ENCODE measurements at places on chromosomes 12 and 14.
A peak's percentile ranks its signal among the peaks of the same experiment; 100 is the strongest.

DNA sequence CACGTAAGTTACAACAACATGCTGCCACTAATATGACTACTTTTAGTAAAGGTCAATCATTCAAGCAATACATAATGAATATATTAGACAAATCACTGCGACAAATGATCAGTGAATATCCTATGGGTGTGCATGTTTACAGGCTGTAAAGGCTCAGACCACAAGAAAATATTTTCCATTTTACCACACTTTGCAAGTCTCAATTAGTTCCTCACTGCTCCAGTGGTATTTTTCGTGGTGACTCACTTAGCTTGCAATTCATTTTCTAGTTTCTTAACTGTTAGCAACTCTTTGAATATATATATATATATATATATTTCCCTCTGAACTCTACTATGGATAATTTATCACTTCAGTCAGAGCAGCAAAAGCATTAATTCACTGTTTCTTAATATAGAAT lies 96.9 kb downstream of the EML5 start:
- DNase-seq, result no peak

GRCh38 chr12:59803735-59804134 lies 207.9 kb downstream of the SLC16A7 start:
- no peak for DNase-seq

DNA sequence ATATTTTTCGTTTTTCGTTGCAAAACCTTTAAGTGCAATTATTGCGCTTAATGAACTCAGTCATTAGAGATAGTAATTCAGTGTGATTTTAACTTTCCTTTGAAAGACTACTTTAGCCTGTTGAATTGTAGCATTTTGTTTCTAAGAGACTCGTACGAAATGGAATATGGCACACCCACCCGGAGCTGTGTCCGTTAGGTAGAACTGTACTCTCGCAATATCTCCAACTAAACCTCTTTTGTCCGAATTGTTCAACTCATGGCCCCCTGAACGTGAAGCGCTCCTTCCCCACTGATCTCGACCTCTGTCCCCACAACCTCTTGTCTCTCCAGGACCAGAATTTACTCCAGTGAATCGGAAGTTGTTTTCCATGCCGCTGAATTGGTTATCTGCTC lies 800 bp downstream of the PCNX4 start:
- peak; percentile 53 for DNase-seq

GRCh38 chr12:26245175-26245942 lies 50.0 kb downstream of the SSPN start:
- peak; percentile 18 for DNase-seq

GRCh38 chr14:60241091-60241490 lies 7.9 kb upstream of the PPM1A start:
- no peak for DNase-seq

GRCh38 chr14:103623308-103623707 lies 5.7 kb upstream of the KLC1 start:
- no peak for DNase-seq

- DNase-seq, result no peak
Measured at GRCh38 chr14:53622447-53622846, 334.2 kb downstream of the BMP4 start.

DNA sequence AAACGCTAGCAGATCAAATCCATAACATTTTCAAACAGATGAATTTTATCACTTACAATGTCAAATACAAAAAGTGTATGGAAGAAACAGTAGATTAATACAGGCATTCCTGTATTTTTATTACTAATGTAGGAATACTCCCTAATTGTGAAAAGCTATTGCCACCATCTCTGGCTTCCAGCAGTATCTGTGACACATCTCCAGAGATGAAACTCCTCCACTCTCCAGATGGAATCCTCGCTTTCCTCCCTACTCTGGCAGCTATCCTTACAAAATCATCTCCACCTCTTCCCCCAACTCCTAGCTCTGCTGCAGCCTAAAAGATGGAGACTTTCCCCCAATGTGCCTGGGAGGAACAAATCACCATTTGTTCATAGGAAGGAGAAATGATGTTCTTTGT lies 211.4 kb downstream of the SSPN start:
- DNase-seq, result no peak

DNA sequence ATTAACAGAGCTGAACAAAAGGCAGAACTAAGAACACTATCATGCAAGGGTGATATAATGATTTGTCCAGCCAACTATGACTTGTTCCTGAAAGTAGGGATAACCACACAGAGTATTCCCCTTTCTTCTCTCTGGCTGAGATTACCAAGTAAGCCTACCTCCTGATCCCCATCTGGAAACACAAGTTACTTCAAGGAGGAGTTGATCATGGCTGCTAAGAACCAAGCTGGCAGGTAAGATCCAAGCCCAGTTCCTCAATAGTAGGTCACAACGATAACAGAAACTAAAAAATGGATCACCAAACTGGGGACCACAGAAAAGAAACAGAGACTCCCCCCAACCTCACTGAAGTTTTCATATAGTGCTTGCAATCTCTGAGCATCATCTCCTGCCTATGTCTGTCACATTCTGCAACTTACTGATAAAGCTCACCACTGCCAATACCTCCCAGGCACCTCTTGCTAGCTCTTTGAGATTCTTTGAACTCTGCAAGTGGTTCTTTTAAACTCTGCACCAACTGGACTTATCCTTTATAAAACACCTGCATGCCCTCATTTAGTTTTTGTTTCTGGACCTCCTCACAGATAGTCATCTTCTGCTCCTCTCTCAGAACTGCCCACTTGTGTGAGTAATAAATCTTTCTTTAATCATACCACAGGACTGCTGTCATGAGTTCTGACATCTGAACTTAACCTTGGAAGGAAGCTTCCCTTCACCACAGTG lies 76.6 kb downstream of the LRP6 start:
- DNase-seq, result no peak

GRCh38 chr12:100266585-100266834 lies 369 bp downstream of the DEPDC4 start:
- no peak for DNase-seq

- peak; percentile 24 for DNase-seq
Measured at GRCh38 chr14:58533446-58533845, 104.3 kb upstream of the DACT1 start.

GRCh38 chr12:118103201-118103600 lies 610 bp downstream of the VSIG10 start:
- peak; percentile 55 for DNase-seq

- DNase-seq, result no peak
Measured at GRCh38 chr14:101509730-101510371, 51.4 kb upstream of the DIO3 start.

- no peak for DNase-seq
Measured at GRCh38 chr12:47017901-47018475, 61.4 kb upstream of the PCED1B start.

- no peak for DNase-seq
Measured at GRCh38 chr12:53600490-53601295, 25.5 kb downstream of the ATF7 start.

DNA sequence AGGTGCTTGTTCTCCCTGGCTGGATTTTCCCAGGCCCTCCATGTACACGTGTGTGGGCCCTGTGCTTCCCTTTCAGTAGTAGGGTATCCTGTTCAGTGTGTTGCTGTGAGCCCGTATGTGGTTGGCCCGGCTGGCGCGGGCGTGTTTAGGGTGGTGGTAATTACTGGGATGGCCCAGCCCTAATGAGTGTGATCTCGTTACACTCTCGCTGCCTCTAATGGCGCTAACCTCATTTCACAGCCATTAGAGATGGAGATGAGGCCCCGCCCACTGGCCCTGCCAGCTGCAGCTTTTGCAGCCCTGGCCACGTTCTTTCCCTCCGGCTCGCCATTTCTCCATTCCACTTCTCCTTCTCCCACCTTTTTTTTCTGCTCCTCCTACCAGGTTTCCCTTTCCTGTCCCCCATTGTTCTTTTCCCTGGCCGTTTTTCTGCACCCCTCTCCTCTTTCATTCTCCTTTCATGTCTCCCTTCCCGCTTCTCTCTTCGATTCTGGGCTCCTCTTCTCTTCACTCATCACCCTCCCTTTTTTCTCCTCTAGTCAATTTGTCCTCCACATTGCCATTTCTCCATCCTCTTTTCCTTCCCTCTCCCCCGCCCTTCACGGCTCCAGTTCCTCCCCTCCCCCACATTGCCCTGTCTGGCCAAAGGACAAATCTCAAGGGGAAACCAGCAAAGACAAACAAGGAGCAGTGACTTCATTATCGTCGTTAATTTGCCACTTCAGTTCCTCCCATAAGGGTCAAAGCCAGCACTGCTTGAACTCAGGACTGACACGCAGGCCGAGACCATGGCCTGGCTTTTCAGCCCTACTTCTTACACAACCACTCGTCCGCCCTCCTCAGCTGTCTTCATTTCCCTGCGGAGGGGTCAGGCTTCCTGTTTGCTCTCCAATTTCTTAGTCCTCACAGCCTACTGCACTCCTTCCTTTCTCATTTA lies 6.8 kb downstream of the ZFHX2 start:
- peak; percentile 92 for DNase-seq

DNA sequence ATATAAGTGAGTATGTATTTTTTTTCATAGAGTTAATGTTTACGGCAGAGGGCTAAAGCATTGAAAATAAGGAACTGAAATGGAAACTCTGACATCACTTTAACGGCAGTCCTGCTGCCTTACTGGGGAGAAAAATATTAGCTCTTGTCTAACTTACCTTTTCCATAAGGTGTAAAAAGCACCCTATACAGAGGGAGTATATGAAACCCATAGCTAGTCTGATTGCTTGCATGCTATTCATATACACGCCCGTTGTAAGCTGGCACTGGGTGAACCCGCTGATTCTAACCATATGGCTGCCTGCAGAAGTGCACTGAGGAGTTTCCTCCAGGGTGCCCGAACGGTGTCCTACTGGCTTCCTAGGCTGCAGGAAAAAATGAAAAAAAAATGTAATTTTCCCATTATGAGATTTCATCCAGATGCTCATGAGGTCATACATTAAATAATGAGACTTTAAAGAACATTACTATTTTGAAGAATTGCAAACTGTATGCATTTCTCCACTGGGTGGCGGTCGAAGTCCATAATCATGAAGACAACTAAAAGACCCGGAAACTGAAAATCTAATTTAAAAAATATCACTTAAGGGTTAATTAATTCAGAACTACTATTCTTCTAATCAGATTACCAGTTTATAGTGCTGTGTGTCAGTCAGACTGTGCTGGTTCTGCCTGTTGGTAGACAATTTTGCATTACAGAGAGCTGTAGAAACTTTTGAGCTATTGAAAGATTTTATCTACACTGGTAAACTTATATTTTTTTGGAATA lies 144.7 kb downstream of the ALX1 start:
- peak; percentile 32 for DNase-seq

- DNase-seq, result no peak
Measured at GRCh38 chr14:45811155-45811554, 558.2 kb upstream of the MIS18BP1 start.
